ENCODE measurements at places on chromosomes 1 and 21. TPM values are rescaled to one million over a fixed set of nuclear protein-coding genes. Genes with fewer than 3 reads are reported as not detected.

The TCEANC2 gene
- 2.4 TPM for polyA plus RNA-seq

The LRRC38 gene
- 6.5 TPM for polyA plus RNA-seq

The AMY2A gene
- 0.09 TPM for polyA plus RNA-seq

The RNU1-3 gene
- polyA plus RNA-seq = not detected

The SRGAP2B gene
- 2.5 TPM for polyA plus RNA-seq

The TMEM240 gene
- polyA plus RNA-seq = 0.55 TPM

The AMPD1 gene
- polyA plus RNA-seq = 4.8 TPM

The ADAM30 gene
- not detected for polyA plus RNA-seq

GRCh38 chr1:181149326-181150125 is 61.0 kb downstream of the IER5 start:
- DNase-seq = no peak

DNA sequence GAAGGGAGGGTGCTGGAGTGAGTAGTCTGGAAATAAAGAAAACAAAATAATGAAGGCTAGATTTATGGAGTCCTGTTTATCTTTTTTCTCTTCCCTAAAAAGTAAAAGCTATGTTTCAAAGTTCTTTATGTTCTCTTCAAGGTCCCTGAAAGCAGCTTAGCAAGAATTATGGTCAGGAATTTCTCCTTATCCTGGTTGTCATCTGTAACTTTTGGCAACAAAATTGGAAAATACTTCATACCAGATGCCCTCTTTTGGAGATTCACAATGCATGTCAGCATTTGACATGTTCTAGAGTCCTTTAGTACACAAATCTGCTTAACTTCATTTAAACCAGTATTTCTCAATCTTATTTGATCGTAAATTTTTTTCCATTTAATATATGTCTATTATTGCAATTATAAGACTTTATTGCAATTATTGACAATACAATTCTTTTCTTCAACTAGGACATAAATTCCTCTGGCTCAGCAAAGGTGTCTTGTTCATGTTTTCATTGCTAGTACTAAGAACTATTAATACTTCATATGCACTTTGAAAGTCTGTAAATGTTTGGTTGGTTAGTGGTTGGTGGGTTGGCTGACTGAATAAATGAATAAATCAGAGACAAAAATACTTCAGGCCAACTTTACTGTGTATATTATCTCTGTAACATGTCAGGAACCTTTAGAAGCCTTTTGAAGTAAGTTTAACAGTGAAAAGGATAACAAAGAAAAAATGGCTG is 101.5 kb downstream of the ATP1B1 start:
- DNase-seq = no peak

- peak; percentile 47 for DNase-seq
Observed at GRCh38 chr1:61253059-61253735, 170.8 kb downstream of the NFIA start.

- no peak for DNase-seq
Observed at GRCh38 chr1:201983380-201983805, 945 bp downstream of the RNPEP start.

GRCh38 chr1:14810595-14811361 is 212.3 kb downstream of the KAZN start:
- DNase-seq = no peak

GRCh38 chr1:231792634-231793033 is 166.0 kb downstream of the DISC1 start:
- no peak for DNase-seq

DNA sequence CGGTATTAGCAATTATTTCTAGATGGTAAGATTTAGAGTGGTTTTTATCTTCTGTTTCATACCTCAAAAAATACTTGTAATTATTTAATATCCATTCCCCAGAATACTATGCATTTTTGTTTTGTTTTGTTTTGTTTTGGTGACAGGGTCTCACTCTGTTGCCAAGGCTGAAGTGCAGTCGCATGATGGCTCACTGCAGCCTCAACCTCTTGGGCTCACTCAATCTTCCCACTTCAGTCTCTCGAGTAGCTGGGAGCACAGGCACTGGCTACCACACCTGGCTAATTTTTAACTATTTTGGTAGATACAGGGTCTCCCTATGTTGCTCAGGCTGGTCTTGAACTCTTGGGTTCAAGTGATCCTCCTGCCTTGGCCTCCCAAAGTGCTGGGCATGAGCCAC is 252.7 kb downstream of the AKT3 start:
- DNase-seq = no peak

DNA sequence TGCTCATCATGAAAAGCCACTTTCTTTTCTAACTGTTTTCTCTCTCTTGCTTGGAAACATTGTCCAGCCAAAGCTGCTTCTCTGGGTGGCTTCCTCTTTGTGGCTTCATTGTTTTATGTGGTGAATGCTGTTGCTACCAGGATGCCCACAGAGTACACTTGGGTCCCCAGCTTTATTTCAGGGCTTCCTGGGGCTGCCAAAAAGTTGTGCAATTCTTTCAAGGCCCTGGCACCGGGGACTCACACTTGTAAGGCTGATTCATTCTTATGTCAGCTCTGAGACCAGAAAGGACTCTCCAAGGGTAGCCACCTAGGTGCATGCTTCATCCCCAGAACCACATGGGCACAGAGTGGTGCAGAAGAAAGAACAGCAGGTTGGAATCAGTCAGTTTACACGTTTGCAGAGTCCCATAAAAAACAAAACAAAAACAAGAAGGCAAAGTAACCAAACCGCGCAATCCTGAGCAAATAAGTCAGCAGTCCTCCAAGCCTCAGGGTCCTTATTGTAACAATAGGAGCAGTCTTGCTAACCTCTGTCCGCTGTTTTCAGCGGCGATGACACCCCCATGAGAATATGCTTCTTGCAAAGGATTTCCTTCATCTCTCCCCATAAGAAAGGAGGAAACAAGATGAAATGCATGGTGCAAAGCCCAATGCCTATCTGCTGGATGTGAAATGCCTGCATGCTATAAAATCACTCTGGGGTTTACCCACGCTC is 89.9 kb upstream of the SSX2IP start:
- DNase-seq = no peak

- peak; percentile 83 for DNase-seq
Observed at GRCh38 chr1:183023601-183024316, 539 bp downstream of the LAMC1 start.

DNA sequence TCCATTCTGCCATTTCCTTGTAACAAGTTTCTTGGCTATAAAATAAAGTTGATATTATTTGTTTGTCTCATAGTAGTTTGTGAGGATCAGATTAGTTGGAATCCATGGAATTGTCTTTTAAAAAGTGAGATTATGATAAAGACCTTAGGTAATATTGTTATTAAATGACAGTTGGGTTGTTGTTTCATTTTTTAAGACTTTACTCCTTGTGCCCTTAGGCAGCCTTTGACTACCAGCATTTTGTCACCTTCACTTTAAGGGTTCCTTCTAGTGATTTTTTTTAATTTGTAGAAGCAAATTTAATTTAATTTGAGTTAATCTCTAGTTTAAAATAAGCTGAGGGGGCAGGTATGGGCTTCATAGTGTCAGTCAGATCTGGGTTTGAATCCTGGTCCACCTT is 84.6 kb upstream of the ZNF326 start:
- DNase-seq = no peak

DNA sequence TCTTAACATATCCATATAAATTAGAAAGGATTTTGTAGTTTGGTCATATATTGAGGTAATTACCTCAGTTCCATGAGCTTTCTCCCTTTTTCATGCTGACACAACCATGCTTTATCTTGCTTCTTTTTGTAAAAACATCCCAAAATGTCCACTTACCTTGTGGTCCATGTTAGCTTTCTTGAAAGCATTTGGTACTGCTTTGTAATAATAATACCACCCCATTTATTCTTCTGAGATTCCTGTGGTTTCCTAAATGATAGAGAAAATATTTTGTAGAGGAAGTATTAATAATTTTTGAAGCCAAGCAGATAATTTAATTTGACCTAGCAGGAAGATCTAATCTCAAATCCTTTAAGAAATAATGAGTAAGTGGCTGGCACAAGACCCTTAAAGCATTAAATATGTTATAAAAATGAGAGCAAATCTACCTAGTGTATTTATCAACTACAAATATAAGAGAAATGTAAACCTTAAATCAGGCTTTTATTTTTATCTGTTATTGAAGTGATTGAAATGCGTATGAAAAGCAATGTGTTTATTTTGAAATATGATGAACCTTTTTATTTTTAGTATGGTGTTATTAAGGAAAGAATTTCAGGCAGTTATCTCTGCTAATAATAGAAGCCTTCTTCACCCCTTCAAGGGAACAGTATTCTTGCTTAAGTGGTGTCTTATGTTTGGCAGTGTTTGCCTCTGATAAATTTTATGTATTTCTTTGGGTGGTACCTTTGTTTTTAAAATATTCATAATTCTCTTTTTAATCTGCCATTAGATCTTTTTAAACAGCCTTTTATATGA is 9.2 kb downstream of the PRKAA2 start:
- DNase-seq = no peak

GRCh38 chr1:88936760-88937342 is 45.5 kb upstream of the GTF2B start:
- DNase-seq = no peak

DNA sequence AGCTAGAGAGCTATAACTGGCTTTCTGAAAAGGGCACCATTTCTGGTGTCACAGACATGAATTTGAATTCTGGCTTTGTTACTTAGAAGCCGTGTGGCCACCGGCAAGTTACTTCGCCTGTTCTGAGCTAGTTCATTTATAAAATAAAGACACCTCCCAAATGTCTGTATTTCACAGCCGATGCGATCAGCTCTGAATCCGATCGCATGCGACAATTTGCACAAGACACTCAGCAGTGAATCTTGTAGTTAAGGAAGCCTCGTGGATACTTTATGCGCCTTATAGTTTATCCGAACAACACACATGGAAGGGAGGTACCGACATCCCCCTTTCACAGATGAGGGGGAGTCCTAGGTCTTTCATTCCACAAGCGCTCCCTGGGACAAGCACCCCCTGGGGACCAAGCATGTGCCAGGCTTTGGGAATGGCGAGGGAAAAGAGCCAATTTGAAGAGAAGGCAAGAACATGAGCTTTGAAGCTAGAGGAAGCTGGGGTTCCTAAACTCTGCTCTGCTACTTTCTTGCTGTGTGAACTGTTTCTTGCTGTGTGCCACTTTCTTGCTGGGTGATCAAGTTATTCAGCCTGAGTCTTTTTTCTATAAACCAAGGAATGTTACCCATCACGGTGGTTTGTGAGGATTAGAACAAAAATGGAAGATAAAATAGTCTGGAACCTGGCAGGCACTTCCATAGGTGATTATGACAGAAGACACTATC is 3.9 kb downstream of the ID3 start:
- DNase-seq = peak; percentile 59

- no peak for DNase-seq
Observed at GRCh38 chr1:101290119-101290921, 53.5 kb downstream of the S1PR1 start.

DNA sequence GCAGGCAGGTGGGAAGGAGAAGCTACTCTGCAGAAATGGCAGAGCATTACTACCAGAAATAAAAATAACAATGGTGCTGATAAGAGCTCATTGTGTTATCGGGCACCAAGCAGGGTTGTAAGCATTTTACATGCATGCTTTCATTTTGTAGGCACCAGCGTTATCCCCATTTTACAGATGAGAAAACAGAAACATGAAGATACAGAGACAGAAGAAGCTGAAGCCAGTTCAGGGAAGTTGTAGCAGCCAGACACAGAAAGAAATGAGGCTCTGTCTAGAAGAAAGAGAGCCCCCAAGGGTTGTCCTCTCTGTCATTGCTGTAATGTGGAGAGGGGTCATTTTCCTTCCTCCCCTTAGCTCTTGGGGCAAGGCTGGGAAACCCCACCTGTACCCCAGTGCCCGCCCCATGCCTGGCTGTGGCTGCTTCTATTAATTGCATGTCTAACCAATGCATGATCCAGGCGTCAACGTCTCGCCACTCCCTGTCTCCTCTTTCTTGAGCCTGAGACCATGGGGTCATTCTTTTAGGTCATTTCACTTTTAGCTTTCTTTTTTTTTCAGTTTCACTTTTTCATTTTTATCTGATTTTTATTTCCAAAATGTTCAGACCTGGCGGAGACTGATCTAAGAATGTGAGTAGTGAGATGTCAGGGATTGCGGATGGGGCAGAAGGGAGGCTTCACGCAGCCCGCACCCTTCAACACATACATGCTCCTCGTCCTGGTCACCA is 6.8 kb downstream of the OLIG1 start:
- no peak for DNase-seq

DNA sequence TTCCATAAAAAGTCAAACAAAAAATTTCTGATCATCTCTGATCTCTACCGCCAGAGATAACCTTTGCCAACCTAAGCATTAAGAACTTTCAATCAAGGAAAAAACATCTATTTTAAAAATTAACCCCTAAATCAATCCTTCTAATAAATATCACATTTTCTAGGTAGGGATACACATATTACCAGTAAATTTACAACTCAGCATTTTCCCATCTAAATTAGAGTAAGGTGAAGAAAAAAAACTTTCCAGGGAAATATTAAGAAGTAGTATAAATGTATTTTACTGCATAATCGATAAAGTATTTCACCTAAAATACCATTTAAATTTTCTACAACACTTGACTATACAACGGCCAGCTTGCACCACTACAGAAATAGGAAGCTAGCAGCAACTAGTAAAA is 1.5 kb downstream of the STX6 start:
- no peak for DNase-seq

DNA sequence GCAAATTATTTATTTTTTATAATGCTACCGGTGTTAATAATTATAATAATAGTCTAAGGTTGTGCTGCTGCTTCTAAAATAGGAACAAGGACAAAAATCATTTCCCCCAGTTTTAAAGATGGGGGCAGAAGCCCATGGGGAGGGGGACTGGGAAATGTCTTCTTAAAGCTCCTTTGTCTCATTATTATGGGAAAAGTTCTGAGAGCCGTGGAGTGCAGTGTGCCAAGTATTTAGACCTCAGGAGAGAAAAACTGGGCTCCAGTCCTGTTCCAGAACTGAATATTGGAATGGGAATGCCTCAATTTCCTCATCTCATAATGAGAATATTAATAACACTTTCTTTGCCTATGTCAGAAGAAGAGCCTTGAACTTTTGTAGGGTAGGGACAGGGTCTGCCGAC is 40.9 kb upstream of the ATF3 start:
- DNase-seq = no peak

GRCh38 chr1:110148961-110149360 is 1.3 kb upstream of the SLC6A17 start:
- DNase-seq = no peak

GRCh38 chr21:39386194-39386593 is 37.3 kb upstream of the HMGN1 start:
- peak; percentile 51 for DNase-seq

- DNase-seq = no peak
Observed at GRCh38 chr1:36590771-36591170, 108.1 kb upstream of the CSF3R start.

DNA sequence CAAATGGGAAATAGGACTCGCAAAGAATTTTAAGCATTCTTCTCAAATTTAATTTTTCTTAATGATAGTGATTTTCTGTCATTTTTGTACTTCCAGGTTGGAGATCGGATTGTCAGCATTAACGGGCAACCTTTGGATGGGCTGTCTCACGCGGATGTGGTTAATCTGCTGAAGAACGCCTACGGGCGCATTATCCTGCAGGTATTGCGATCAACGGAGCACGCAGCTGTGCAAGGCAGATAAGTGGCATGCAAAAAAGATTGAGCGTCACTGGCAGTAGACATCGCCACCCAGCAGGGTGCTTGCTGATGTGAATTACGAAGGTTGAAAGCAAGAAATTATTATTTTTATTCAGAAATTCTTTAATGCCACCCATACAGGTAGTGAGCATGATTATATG is 65.9 kb upstream of the L1TD1 start:
- DNase-seq = no peak
